ENCODE measurements at places on chromosomes 7 and 10. TPM values are rescaled to one million over a fixed set of nuclear protein-coding genes. Genes with fewer than 3 reads are reported as not detected.

Gene SKIDA1
- 0.69 TPM for total RNA-seq

Gene CPN1
- not detected for total RNA-seq

Gene CACUL1
- 47.7 TPM for total RNA-seq

Gene MMD2
- not detected for total RNA-seq

Gene DIP2C
- total RNA-seq: 17.3 TPM

Gene SPDYE18
- not detected for total RNA-seq

Gene OR2A12
- total RNA-seq: not detected

GRCh38 chr10:15704581-15704968 is 15.1 kb downstream of the ITGA8 start:
- no peaks in the 10 kb centered on the region for H3K36me3 ChIP-seq
- no peak for DNase-seq
- no peaks in the 10 kb centered on the region for H3K27me3 ChIP-seq
- H3K4me1 ChIP-seq: peaks cover 5% of the 10 kb centered on the region
- H3K27ac ChIP-seq: no peak overlapping the region

DNA sequence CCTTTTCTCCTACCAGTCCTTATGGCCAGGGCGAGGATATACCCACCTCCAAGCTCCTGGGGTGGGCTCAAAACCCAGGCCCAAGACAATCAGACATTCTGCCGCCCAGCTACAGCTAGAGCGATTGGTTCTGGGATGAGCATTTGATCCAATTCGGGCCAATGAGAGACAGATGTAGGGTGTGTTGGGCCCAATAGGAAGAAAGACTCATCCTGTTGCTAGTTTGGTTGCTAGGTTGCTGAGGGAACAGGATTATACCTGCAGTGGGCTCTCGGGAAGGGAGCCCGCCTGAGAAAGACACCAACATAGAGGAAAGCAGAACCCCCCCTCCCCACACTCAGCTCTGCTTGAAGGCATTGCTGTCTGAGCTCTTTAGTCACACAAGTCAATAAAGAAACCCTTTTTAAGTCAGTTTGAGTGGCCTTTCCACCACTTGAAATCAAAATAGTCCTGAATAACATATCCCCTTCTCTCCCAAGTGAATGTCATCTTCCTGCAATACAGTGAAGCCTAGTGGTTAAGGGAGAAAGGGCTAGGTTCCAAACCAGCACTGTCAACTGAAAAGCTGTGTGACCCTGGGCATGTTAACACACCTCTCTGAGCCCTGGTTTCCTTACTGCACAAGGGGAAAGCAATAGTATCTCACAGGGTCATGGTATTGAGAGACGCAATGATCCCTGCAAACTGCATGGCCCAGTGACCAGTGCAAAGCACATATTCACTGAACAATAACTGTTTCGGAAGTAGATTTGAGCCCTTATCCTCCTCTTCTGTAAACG is 21.8 kb downstream of the ITPRIP start:
- peaks cover 41% of the 10 kb centered on the region for H3K36me3 ChIP-seq
- H3K4me1 ChIP-seq: peaks cover 58% of the 10 kb centered on the region
- DNase-seq: no peak
- no peak overlapping the region for H3K4me3 ChIP-seq

DNA sequence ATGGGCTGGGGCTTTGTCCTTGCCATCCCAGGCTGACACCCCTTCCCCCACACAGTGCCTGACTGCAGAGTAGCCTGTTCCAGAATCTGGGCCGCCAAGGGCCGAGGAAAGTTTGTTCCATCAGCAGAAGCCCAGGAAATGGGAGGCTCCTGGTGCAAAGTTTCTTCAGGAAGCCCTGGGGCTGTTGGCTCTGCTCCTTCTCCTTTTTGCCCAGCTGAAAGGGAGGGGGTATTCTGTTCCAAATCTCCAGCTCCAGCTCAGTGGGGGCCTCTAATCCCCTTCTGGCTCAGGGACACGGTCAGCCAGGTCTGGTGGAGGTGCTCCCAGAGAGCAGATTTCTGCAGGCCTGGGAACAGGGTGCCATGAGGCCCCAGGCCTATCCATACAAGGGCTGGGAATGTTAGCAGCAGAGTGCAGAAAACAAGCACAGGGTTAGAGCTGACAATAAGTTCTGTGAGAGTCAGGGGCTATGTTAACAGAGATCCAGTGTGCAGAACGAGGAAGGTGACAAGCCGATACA is 399.5 kb downstream of the RPS24 start:
- no peak for DNase-seq
- H3K36me3 ChIP-seq: no peaks in the 10 kb centered on the region
- no peaks in the 10 kb centered on the region for H3K27me3 ChIP-seq
- no peak overlapping the region for H3K27ac ChIP-seq
- no peaks in the 10 kb centered on the region for H3K4me1 ChIP-seq

DNA sequence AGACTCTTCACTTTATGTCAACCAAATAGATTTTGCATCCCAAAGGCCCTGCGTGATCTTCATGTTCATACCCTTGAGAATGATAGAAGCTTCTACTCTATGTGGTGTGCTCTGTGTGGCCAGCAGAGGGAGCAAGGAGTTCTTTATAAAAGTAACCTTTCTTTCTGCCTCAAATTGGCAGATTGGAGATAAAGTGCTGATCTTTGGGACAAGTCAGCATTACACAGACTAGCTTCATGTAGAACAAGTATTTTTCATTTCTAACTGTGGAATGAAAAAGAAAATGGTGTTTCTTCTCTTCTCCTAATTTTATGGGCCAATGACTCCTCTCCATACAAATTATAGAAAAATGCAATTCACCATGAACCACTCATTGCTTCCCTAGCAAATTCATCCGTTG is 1214.1 kb downstream of the SORCS1 start:
- no peak overlapping the region for H3K27ac ChIP-seq
- no peak for DNase-seq
- H3K4me3 ChIP-seq: no peak overlapping the region
- peaks cover 4% of the 10 kb centered on the region for H3K4me1 ChIP-seq
- no peaks in the 10 kb centered on the region for H3K27me3 ChIP-seq
- H3K36me3 ChIP-seq: no peaks in the 10 kb centered on the region

DNA sequence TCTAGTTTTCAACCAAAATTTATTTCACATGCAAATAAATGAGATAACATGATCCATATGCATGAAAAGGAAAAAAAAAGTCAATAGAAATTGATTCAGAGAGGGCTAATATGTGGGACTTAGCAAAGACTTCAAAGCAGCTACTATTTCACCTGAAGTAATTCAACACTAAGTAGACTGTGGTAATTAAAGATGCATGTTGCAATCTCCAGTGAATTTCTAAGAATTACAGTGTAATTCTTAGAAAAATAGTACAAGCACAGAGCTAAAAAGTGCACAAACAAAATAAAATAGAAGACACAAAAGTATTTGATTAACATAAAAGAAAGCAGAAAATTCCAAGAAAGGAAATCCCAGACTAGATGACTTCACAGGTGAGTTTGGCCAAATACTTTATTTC is 25.7 kb downstream of the GPR22 start:
- no peak for DNase-seq
- H3K36me3 ChIP-seq: no peaks in the 10 kb centered on the region
- no peak overlapping the region for H3K27ac ChIP-seq
- no peaks in the 10 kb centered on the region for H3K4me1 ChIP-seq

DNA sequence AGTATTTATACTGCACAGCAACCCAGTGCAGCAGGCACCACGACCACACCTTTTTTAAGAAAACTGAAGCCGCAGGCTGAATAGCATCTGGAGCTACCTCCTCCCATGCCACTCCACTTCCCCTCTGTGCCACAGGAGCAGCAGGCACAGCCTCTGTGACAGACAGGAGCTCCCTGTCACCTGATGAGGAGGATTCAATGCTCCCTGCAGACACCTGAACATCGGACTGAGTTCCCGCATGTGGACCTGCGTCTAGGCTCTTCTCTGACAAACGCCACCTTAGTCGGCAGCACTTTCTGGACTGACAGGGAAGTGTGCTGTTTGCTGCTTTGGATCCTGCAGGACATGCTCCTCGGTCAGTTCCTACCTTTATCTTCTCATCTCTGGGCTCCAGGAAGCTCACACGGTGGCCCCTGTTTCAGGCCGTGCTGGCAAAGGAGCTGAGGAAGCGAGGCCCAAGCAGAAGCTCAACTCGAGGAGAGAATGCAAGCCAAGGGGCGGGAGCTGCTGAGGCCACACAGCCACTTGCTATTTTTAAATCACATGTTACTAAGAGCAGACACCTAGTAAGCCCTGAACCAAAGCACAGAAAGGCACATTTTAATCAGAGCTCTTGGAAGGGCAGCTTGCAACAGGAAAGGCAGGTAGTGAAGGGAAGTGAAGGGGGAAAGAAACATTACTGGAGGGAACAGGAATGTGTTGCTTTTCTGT is 56.6 kb downstream of the VOPP1 start:
- no peak overlapping the region for H3K4me3 ChIP-seq
- no peak overlapping the region for H3K27ac ChIP-seq
- DNase-seq: no peak
- peaks cover 6% of the 10 kb centered on the region for H3K4me1 ChIP-seq
- H3K27me3 ChIP-seq: no peaks in the 10 kb centered on the region

GRCh38 chr7:94380264-94380663 is 14.4 kb upstream of the COL1A2 start:
- H3K27me3 ChIP-seq: no peaks in the 10 kb centered on the region
- no peaks in the 10 kb centered on the region for H3K36me3 ChIP-seq
- H3K4me1 ChIP-seq: peaks cover 7% of the 10 kb centered on the region
- no peak overlapping the region for H3K27ac ChIP-seq
- no peak for DNase-seq

DNA sequence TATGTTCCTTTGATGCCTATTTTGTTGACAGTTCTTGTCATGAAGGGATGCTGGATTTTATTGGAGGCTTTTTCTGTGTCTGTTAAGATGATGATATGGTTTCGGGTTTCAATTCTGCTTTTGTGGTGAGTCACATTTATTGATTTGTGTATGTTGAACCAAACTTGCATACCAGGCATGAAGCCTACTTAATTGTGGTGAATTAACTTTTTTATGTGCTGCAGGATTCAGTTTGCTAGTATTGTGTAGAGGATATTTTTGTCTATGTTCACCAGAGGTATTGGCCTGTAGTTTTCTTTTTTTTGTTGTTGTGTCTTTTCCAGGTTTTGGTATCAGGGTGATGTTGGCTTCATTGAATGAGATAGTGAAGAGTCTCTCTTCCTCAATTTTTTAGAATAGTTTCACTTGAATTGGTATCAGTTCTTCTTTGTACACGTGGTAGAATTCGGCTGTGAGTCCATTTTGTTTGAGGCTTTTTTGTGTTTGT is 345.9 kb downstream of the KIF20B start:
- H3K4me3 ChIP-seq: no peak overlapping the region
- DNase-seq: no peak
- no peaks in the 10 kb centered on the region for H3K27me3 ChIP-seq

DNA sequence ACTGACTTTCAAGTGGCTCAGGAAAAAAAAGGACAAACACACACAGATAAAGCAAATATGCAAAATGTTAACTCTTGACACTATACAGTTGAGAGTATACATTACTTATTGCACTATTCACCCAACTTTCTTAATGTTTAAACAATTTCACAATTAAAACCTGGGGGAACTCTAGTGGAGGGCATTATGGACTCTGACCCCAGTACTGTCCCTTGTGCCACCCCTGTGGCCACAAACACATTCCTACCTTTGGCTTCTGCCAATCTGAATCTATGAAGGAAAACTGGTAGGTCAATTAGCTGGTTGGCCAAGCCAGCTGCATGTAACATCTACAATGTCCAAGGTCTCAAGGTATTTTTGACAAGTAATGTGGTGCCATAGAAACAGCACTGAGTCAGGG is 7.5 kb upstream of the FGFR2 start:
- peaks cover 7% of the 10 kb centered on the region for H3K27me3 ChIP-seq
- no peaks in the 10 kb centered on the region for H3K4me1 ChIP-seq
- H3K4me3 ChIP-seq: no peak overlapping the region
- no peak for DNase-seq

GRCh38 chr7:30472784-30473775 is 5.5 kb downstream of the NOD1 start:
- H3K36me3 ChIP-seq: no peaks in the 10 kb centered on the region
- H3K4me3 ChIP-seq: no peak overlapping the region
- H3K4me1 ChIP-seq: peaks cover 94% of the 10 kb centered on the region
- H3K27ac ChIP-seq: peak overlapping the region; percentile 68
- H3K27me3 ChIP-seq: no peaks in the 10 kb centered on the region

GRCh38 chr7:30923009-30923773 is 11.5 kb downstream of the AQP1 start:
- peak; percentile 54 for DNase-seq
- no peaks in the 10 kb centered on the region for H3K27me3 ChIP-seq
- peaks cover 69% of the 10 kb centered on the region for H3K36me3 ChIP-seq
- peaks cover 34% of the 10 kb centered on the region for H3K4me1 ChIP-seq
- H3K27ac ChIP-seq: no peak overlapping the region

- no peaks in the 10 kb centered on the region for H3K36me3 ChIP-seq
- DNase-seq: no peak
- H3K27me3 ChIP-seq: no peaks in the 10 kb centered on the region
- no peak overlapping the region for H3K27ac ChIP-seq
- H3K4me1 ChIP-seq: peaks cover 26% of the 10 kb centered on the region
- no peak overlapping the region for H3K4me3 ChIP-seq
Observed at GRCh38 chr10:112365014-112365432, 8.9 kb upstream of the ACSL5 start.

DNA sequence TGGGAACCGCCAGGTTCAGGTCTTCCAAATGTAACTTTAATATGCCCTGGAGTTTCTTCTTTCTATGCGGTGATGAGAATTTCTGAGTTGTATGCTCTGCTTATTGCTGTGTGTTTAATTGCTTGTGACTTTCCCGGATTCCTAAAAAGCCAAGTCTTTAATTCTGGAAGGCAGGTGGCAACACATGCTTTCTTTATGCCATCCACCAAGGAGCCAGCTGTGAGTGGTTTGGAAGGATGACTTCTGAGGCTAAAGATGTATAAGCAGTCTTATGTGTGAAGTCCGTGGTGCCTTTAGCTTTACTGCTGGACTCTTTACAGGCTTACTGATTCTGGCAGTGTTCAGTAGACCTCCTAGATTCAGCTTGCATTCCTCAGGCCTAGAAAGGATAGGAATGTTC is 3.1 kb downstream of the SDK1 start:
- no peak overlapping the region for H3K27ac ChIP-seq
- H3K27me3 ChIP-seq: no peaks in the 10 kb centered on the region
- H3K4me1 ChIP-seq: peaks cover 7% of the 10 kb centered on the region
- H3K36me3 ChIP-seq: no peaks in the 10 kb centered on the region
- no peak overlapping the region for H3K4me3 ChIP-seq

DNA sequence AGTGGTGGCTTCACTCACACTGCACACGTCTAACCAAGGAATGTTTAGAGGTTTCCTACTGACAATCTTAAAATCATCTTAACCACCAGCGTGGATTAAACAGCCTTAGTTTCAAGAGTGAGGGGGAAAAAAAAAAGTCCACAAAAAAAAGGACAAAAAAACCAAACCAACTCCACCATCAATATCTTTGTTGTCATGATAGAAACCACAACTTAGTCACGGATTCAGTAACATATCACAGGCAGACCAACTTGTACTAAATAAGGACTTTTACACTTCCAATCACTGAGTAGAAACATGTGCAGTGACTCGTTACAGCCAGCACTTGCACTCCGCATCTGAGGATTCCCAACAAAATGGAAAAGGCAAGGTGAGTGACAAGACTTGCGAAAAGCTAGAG is 46.5 kb downstream of the FAM171A1 start:
- peaks cover 24% of the 10 kb centered on the region for H3K4me1 ChIP-seq
- H3K4me3 ChIP-seq: no peak overlapping the region

Measured in upper lobe of right lung (tissue), 1 donor.